Germinal center (tissue), 1 donor: ENCODE measurements at places on chromosomes 5 and 9.

GRCh38 chr9:13963005-13963653, 350.8 kb downstream of the NFIB start:
- no peak for DNase-seq

- no peak for DNase-seq
Observed at GRCh38 chr9:6758248-6758497, 400 bp downstream of the KDM4C start.

- DNase-seq = no peak
Observed at GRCh38 chr5:87076931-87077330, 190.8 kb upstream of the RASA1 start.

GRCh38 chr5:177369645-177370440, 12.1 kb downstream of the RGS14 start:
- DNase-seq = no peak

- peak; percentile 10 for DNase-seq
Observed at GRCh38 chr5:141172381-141173204, at the start of gene PCDHB7. Gene PCDHB7, plus strand, starts transcription at chr5:141172644. Its CDS starts 192 bp downstream, at chr5:141172836.

DNA sequence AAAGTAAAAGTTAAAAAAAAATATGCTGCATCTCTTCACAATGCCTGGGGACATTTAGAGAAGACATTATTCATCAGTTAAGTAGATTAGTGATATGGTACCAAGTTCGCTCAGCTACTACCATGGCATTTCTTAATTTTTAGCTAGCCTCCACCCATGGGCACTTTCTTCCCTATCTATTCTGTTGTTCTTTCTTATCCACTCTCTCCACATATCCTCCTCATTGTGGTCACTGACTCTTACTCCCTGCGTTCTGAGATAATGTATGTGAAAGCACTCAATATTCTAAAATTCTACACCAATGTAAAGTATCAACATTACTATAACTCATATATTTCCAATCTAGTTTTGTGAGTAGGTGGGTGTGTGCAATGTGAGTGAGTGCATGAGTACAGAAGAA, 609.7 kb upstream of the DAB2 start:
- no peak for DNase-seq

DNA sequence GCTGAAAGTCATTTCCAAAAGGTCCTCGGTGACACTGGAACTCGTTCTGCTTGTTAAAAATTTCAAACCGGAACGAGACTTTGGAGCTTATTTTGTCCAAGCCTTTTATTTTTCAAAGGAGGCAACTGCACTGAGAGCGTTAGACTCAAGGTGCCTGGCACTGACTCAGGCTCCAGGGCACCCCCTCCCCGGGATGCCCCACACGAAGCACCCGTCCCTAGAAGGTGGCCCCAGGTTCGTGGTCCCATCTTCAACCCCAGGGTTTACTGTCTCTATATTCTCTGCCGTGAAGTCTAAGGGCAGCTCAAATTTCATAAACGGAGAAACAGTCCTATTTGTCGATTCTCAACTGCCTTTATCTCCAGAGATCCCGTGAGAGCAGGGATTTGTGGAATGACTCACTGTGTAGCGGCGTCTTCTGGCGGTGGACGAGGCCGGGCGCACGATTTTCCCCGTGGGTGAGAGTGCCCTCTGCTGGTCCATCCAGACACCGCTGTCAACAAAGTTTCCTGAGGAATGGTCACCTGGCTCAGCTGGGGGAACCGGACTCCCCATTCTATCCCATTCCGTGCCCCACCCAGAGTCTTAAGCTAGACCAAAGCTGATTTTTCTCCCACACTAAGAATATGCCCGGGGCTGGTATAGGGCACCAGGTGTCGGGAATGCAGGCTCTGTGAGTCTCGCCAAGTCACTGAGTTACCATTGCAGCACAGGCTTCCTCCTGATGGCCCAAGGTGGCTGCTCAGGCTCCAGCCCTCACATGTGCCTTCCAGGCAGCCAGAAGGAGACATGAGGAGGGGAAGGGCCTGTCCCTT, 27.1 kb upstream of the SLC6A19 start:
- DNase-seq = peak; percentile 25

- DNase-seq = no peak
Observed at GRCh38 chr5:122445070-122445469, 133.0 kb downstream of the SNCAIP start.
